NCI-H345 (cell line): ENCODE measurements at places on chromosomes 3 and 15.

DNA sequence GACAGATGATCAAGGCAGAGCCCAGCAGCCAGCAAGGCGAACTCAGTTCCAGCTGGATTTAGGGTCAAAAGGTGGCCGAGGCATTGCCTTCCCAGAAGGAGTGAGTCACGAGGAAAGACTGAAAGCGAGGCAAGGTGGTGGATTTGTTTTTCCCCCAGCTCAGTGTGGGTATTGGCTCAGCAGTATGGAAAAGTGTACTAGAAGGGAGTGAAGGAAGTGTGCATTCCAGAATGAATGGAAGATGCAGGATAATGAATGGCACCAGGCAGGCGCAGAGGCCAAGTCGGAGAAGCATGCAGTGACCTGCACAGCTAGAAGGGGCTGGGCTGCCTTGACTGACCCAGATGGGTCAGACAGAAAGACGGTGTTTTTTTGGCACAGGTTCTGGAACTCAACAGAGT lies 46.3 kb downstream of the FOXP1 start:
- no peak for DNase-seq

GRCh38 chr15:52682200-52682599 lies 3.0 kb upstream of the ATOSA start:
- no peak for DNase-seq

DNA sequence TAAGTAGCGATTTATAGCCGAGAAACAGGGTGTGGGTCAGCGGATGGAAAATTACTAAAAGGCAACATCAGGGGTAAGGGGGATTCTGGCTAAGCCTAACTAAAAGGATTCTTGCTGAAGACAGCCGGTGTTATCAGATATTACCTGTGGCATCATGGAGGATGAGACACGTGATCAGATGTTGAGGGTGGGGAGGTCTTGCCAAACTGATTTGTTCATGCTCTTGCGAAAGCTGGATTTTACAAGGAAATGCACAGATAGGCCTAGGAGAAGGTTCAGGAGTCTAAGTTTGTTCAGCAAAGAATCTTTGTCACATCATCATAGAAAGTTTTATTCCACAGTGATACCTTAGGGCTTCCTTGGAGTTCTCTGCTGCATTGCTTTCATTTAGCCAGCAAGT lies 396.8 kb upstream of the TBL1XR1 start:
- no peak for DNase-seq

DNA sequence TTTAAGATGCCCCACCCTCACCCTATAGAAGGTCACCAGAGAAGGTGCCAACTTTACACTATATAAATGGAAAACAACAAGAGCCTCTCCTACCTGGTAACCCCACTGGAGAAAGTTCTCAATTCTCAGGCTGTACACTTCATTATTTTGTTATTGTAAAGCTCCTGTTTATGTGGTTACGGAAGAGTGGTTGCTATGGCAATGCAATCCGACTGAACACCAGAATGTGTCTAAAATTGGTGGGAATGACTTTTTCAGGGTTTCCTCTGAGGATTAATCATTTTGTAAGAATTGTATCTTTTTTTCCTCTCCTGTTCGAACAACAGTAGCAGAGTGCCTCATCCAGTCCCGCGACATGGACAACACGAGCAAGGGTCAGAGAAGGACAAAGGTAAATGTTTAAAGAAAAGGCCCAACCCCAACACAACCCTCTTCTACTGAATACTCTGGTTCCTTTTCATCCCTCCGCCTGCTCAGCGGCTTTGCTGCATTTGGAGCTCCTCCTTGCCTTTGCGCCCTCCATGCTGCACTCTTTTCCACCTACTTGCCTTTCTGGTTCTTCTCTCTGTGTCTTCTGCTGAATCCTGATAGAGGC lies 45.3 kb downstream of the DGKG start:
- DNase-seq = no peak

DNA sequence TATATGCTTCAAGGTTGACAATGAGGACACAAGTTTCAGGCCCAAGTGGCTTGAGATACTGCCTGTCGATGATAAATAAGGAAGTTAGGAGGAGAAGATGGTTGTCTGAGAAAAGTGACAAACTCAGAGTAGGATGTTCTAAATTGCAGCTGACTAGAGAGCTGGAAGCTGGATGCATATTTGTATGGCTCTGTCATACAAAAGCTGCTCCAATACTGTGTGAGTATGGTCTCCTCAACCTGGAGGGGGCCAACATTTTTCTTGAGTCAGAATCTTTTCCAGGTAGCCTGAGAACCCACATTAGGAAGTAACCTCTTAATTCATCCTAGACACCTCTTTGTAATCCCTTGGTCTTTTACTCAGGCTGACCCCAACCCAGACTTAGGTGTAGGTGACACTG lies 28.4 kb upstream of the TPRG1 start:
- DNase-seq = no peak

GRCh38 chr3:10688126-10688525 lies 127.9 kb upstream of the SLC6A11 start:
- no peak for DNase-seq

DNA sequence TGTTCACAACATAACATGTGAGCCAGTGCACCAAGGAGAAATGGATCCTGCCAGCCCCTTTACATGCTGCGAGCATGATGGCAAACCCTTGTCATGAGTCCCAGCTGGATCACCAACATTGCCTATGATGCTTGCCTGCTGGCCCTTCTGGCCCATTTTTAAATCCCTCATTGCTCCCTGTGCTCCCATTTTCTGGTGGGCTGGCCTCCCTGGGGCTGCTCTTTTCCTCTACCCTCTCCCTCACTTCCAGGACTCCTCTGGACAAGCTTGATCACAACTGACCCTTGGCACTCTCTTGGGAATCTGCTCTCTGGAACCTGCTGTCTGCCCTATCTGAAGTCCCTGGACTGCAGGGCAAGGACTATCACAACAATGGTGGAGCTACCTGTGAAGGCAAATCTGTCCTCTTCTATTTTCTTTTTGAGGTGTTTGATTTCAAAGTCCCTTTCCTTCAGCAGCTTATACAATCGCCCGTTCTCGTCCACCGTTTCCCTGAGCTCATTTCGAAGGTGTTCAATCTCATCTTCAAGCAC lies 16.3 kb downstream of the CCDC13 start:
- no peak for DNase-seq

GRCh38 chr15:98505611-98506031 lies 142.7 kb upstream of the IGF1R start:
- no peak for DNase-seq

DNA sequence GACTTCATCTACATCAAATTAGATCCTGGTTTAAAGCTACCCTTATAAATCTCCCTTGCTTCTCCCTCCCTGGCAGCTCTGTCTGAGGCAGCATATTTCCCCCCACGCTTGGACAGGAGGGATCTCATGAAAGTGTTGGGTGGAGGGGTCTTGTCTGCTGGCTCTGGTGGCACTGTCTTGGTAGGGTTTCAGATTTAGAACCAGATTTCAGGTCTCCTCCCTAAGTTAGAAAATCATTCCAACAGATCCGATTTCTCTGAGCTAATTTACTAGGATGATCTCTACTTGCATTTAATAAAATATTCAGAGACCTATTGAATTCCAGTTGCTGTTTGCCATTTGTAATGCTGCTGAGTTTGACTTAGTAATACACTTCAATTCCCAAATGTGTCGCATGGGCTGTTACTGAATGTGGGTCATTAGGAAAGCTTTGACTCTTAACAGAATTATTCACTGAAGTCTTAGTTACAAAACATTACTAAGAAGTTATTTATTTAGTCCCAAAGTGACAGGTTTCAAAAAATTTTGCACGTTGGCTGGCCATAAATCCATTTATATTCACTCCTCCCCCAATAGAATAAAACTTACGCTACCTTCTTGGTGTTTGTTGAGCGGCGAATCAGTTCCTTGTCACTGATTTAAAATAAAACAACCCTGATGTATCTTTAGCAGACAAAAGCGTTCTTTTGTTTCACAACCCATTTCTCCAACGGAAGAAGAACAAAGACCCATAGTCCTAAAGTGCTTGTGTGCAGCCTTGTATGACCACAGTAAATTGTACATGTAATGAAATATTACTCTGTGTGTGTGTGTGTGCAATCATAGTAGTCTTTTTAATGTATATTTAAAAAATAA lies 84.5 kb downstream of the TRAK1 start:
- DNase-seq = no peak

DNA sequence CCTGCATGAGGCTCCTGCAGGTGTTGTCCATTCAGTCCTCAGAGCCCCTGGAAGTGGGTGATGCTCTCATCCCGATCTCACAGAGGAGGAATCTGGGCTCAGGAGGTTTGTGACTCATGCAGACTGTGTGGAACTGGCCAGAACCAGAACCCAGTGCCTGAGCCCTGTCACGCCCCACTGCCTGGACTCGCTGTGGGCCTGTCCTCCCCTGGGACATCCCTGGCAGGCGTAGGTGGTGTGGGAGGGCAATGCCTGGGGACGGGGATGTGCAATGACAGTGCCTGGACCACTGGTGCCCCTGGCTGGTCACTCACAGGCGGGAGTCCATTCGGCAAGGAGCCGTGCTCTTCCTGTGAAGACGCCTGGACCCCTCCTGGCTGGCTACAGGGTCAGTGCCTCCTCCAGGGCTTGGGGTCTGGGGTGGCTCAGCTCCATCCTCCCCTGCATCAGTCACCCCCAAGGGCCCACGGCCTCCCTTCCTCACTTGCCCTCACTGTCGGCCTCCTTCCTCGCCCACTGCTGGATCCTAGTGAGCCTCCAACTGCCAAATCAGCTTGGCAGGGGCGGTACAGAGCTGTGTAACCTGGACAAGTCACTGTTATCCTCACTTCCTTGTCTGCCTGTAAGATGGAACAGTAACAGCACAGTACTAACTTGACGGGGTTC lies 14.9 kb downstream of the PSTPIP1 start:
- no peak for DNase-seq
